ENCODE measurements at places on chromosomes 1 and 21.

- H3K4me1 ChIP-seq, result peaks cover 54% of the 10 kb centered on the region
- no peak for DNase-seq
- peaks cover 89% of the 10 kb centered on the region for H3K27me3 ChIP-seq
- peak overlapping the region; percentile 45 for H3K4me3 ChIP-seq
These were observed 4.3 kb downstream of the TCHH start for GRCh38 chr1:152110860-152111514.

DNA sequence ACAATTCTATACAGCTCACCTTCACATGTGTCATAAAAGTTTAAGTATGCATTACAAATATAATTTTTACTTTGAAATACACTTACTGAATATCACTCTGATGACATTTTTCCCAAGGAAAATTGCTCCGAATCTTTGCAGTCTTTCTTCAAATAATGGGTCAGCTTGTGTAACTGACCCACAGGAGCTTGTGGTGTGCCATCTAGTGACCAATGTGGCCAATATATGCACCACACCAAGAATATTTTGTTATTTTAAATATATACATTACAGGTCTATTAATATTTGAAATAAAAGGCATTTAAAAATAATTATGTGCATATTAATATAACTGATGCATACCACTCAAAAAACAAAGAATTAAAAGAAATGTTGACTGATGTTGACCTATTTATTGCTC lies 271.4 kb downstream of the TBX15 start:
- H3K27ac ChIP-seq, result no peak overlapping the region
- no peak for DNase-seq
- H3K4me1 ChIP-seq, result no peaks in the 10 kb centered on the region
- H3K36me3 ChIP-seq, result no peaks in the 10 kb centered on the region

DNA sequence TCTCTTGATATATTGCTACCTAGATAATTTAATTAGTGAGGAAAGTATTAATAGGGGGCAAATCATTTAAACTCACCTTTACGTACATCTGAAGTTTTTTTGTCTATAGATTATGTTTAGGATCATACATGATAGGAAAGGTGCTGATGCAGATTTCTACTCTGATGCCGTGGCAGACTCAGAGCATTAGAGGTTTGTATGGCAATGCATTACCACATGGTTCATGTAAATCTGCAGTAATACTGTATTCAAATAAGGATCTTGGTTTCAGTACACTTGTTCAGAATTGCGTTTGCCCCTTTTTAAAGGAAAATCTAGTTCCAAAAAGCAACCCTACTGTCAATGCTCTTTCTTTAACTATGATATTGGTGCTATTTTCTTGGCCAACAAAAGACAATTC lies 288.3 kb downstream of the PTPRC start:
- no peak overlapping the region for H3K27ac ChIP-seq
- H3K4me3 ChIP-seq, result no peak overlapping the region
- H3K36me3 ChIP-seq, result no peaks in the 10 kb centered on the region
- H3K4me1 ChIP-seq, result peaks cover 70% of the 10 kb centered on the region
- no peaks in the 10 kb centered on the region for H3K27me3 ChIP-seq

DNA sequence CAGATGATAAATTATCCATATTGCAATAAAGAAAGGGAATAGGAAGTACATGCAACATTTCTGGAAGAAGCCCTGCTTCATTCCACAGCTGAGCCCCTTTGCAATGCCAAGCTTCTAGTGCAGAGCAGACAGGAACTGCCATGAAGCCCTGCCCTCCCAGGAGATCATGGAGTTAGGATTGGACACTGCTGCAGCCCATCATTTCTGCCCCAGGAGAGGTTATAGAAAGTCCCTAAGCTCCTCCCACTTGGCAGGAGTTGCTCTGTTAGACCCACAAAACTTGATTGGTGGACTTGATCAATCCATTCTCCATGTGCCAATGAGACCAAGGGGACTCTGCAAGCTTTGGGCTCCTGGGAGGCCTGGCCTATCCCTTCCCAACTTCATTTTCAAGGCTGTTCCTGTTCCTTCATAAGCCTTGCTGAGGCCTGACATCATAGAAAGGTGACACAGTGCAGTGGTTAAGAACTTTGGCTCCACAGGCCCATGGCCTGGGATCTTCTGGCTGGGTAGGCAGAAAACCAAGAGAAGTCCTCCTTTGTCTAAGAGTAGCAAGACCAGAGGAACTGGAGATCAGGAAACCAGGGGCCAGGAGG lies 1.3 kb upstream of the LAPTM5 start:
- peaks cover 58% of the 10 kb centered on the region for H3K4me1 ChIP-seq
- DNase-seq, result no peak
- H3K4me3 ChIP-seq, result no peak overlapping the region
- H3K36me3 ChIP-seq, result no peaks in the 10 kb centered on the region

GRCh38 chr1:46011121-46011695 lies 121.2 kb downstream of the PIK3R3 start:
- no peak overlapping the region for H3K27ac ChIP-seq
- no peaks in the 10 kb centered on the region for H3K4me1 ChIP-seq
- DNase-seq, result no peak
- no peaks in the 10 kb centered on the region for H3K27me3 ChIP-seq
- no peaks in the 10 kb centered on the region for H3K36me3 ChIP-seq
